ENCODE measurements at places on chromosomes 2 and 18.

- DNase-seq: peak; percentile 6
Measured at GRCh38 chr2:96760986-96761832, 507 bp downstream of the CNNM4 start.

DNA sequence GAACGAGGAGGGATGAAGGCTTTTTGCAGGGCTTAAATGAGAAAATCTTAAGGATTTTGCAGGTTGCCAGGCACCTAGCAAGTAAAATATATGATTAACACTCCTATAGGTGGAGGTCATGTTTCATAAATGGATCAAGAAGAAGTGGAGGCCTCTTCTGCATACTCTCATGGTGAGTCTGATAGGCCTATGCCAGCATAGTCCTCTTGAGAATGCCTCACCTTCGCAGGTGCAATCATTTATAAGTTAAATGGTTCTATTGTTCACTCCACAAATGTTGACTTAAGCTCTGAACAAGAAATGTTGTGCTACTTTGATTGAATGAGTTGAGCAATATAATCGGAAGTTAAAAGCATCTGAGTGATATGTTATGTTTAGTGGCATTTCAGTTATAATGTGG, 12.1 kb downstream of the LRRTM1 start:
- no peak for DNase-seq

GRCh38 chr2:18171191-18172139, 293.0 kb downstream of the KCNS3 start:
- DNase-seq: no peak

DNA sequence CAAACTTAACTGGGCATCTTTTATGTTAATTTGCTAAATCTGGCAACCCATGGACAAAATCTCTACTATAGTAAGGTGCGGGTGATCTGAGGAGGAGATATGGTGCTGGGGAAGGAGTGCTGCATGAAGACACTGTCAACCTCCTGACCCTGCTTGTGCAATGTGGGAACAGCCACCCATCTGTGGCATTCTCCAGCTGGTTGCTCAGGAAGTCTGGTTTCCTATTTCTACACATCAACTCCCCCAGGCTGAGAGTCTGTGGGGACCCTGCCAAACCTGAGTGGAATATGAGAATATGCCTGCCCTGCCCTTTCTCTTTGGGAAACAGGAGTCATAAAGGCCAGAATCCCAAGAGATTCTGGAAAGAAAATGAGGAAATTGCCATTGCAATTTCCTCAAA, 60.1 kb upstream of the PAX3 start:
- no peak for DNase-seq

DNA sequence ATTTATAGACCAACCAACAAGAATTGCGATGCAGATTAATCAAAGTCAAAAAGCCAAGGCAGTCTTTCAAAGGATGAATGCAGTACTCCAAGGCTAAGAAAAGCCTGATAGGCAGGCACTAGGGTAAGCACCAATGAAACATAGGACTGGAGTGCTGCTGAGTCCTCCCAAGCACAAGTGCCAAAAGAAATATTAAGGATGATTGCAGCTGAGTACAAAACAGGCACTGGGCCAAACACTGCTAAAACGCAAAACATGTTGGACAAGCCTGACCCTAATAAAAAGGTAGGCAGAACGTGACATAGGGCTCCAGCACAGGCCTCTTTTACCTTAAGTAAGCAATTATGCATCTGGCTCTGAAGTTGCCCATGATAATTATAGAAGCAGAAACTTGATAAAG, 160.1 kb upstream of the LRP1B start:
- DNase-seq: no peak

GRCh38 chr2:209534228-209534627, 110.4 kb downstream of the MAP2 start:
- no peak for DNase-seq

DNA sequence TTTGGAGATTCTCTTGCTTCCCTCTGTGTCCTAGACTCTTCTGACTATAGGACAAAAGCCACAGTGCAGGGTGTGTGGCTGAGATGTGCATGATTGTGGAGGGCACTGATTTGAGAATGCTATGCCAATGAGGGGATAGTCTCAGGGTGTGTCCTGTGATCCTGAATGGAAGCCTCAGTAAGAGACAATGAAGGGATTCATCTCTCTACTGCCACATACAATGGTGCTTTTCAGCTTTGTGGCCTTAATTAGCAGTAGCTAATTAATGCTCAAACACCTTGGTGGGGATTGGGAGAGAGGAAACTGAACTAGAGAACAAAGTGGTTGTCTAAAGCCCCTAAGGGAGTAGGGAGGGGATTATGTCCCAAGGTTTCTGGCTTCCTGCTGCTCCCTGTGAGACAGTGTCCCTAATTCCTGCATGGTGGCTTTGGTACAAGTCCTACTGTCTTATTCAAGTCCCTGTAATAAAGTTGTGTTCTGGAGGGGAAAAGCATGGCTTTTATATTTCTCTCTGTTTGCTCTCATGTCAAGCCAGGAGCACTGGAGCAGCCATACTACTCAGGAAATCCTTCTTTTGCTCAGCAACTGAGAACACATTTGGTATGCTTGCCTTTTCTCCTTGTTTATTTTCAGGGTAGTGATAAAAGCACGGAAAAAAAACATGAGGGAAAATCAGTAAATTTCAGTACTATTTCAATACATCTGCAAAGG, 415.2 kb upstream of the TCF4 start:
- DNase-seq: no peak

- DNase-seq: no peak
Measured at GRCh38 chr2:112896909-112897623, 13.9 kb upstream of the IL37 start.

DNA sequence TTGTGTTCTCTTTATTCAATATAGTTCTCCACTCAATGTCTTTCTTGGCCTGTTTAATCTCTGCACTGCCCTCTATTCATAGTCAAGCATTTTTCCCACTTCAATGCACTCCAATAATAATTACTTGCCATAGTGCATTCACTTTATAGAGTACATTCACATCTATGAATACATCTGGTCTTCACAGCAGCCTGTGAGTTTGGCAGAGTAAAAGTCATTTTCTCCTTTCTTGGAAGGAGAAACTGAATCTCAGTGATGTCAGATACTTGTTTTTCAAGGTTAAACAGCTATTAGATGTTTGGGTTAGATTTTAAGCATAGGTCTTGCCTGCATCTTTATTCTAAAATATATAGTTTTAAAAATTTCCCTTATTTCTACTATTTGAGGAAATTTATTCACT, 373.2 kb downstream of the TRIB2 start:
- no peak for DNase-seq

- no peak for DNase-seq
Measured at GRCh38 chr2:45643095-45643494, 8.4 kb upstream of the PRKCE start.

- no peak for DNase-seq
Measured at GRCh38 chr2:239139101-239139500, 261.7 kb downstream of the HDAC4 start.

- no peak for DNase-seq
Measured at GRCh38 chr18:79756826-79757225, 40.9 kb upstream of the KCNG2 start.

DNA sequence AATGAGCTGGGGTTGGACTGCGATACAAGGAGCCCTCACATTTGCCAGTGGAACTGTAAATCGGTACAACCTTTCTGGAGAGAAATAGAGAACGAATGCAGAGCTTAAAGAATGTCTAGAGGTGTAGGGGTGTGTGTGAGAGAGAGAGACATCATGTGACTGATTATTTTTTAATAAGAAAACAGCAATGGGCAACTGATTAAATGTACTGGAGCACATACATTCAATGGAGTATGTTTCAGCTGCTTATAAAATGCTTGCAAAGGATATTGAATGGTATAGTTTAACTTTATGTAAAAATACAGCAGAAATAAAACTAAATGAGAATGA, 391 bp upstream of the TMEM17 start:
- DNase-seq: no peak

- no peak for DNase-seq
Measured at GRCh38 chr2:56148825-56149224, 35.0 kb upstream of the CCDC85A start.

DNA sequence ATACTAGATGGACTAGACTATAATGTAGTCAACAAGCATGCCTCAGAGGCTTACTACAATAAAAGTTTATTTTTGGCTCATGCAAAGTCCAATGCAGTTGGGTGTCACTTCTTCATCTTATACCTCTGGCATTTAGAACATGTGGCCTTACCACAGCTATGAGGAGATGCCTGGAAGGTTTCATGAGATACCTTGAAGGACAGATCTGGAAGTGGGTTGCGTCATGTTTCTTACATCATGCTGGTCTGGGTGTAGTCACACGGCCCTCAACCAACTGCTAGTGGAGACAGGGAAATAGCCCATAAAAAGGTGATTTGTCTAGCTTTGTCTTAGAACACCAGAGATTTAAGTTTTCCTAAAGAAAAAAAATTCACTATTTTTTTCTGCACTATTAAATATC, 91.7 kb upstream of the MMADHC start:
- DNase-seq: no peak

- DNase-seq: no peak
Measured at GRCh38 chr2:236676136-236676873, 106.7 kb downstream of the ACKR3 start.

DNA sequence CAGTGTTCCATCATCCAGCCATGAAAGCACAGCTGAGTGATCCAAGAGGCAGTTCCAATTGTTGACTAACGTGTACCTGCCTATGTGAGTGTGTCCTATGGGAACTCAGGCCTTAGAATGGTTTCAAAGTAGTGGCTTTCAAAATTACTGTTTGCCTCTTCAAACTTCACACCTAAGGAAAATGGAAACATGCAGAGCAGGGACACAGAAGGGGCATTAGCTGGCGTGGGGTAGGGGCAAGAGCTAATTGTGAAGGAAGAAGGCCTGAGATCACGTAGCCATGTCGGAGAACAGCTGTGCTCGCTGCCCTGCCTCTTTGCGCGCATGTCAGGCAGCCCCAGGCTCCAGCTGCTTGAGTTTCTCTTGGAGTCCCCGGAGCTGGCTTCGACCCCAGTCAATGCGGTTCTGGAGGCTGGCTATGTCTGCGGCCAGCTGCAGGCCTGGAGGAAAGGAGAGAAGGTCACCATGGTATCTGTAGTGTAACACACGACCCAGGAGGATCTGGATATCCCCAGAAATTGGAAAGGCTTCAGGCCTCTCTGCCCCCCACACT, 3.8 kb upstream of the IMP4 start:
- DNase-seq: no peak

GRCh38 chr18:63284827-63285733, 34.5 kb downstream of the BCL2 start:
- no peak for DNase-seq

- no peak for DNase-seq
Measured at GRCh38 chr18:6059551-6059950, 164.2 kb upstream of the TMEM200C start.

GRCh38 chr2:180559771-180560170, 420.6 kb upstream of the UBE2E3 start:
- DNase-seq: no peak

- no peak for DNase-seq
Measured at GRCh38 chr2:137252934-137253333, 487.6 kb downstream of the THSD7B start.

DNA sequence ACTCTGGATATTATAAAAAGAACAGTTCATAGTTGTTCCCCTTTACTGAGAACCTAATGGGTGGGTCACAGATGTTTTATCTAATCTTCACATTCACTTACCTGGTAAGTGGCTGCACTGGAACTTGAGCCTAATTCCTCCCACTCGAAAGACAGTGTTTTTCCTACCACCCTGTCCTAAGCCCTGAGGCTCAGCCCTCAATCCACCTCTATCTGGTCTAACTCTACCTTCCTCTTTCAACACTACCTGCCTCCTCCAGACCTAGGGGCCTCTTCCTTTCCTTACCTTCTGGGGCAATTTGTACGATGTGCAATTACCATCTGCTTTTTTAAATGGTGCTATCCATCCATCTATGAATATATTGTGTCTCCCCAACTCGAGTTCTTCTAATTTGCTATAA, 9.7 kb upstream of the KIF3C start:
- DNase-seq: no peak

DNA sequence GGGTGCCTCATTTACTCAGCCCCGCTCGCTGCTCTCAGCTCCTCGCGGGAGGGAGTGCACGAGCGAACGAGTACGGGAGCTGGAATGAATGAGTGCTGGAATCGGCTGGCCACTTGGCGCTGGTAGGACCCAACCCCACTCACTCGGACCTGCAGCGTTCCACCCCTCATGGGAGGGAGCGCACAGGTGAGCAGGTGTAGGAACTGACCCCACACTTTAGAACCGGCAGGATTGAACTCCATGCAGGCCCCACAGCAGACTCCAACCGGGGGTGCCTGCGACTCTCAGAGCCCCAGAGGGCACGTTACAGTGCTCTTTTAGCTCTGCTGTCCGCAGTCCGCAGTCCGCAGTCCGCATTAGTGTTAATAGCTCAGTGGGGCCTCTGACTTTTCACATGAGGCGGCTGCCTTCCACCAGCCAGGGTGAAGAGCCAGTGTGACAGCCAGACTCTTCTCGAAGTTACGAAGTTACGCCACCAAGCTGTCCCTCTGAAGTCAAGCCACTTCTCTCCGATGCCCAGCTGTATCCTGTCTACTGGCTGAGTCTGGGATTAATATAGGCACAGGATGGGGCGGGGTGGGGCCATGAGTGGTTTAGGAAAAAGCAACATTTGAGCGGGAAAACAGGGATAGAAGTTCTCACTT, 102.7 kb upstream of the ARHGAP15 start:
- DNase-seq: no peak

DNA sequence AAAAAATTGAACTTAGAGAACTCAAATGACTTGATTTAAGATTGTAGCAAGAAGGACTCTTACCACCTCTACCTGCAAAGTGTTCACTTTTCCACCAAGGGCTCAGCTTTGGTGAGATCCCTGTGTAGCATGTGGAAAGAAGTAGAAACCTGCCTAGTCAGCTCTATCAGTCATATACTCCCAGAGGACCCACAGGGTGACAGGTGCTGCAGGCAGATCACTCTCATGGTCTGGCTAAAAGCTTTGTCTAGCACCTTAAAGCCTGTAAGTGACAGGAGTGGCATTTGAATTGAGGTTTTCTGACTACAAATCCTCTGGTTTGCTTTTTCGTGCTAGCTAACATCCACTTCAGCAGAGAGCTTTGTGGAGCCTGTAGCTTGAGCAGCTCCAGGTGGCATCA, 18.7 kb upstream of the NEMP2 start:
- DNase-seq: peak; percentile 48

DNA sequence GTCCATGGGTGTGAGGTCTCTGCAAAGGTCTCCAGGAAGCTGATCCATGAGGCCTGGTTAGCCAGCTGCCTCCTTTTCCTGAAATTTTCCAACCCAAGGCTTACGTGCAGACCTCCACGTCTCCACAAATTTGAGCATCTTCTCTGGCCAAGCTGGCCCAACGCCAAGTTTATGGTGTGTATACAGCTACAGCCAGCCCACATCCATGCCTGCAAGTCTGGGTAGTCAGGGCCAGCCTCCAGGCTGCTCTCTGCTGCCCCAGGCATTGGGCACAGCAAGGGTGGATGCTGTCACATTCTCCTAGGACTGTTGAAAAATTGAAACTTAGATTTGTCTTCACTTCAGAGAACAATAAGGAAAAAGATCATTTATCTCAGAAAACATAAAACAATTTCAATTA, 525.5 kb upstream of the CHAC2 start:
- DNase-seq: no peak

GRCh38 chr2:9889812-9890261, 46.6 kb downstream of the TAF1B start:
- no peak for DNase-seq
